ENCODE measurements at places on chromosomes 11 and 22.

GRCh38 chr11:11281626-11282025 lies 71.4 kb downstream of the CSNK2A3 start:
- H3K27me3 ChIP-seq: no peaks in the 10 kb centered on the region
- no peak overlapping the region for H3K27ac ChIP-seq

- no peaks in the 10 kb centered on the region for H3K27me3 ChIP-seq
- peaks cover 9% of the 10 kb centered on the region for H3K4me1 ChIP-seq
- H3K36me3 ChIP-seq: no peaks in the 10 kb centered on the region
- H3K27ac ChIP-seq: no peak overlapping the region
- no peak overlapping the region for H3K4me3 ChIP-seq
Observed at GRCh38 chr22:48429446-48430020, 1398.1 kb downstream of the BRD1 start.

DNA sequence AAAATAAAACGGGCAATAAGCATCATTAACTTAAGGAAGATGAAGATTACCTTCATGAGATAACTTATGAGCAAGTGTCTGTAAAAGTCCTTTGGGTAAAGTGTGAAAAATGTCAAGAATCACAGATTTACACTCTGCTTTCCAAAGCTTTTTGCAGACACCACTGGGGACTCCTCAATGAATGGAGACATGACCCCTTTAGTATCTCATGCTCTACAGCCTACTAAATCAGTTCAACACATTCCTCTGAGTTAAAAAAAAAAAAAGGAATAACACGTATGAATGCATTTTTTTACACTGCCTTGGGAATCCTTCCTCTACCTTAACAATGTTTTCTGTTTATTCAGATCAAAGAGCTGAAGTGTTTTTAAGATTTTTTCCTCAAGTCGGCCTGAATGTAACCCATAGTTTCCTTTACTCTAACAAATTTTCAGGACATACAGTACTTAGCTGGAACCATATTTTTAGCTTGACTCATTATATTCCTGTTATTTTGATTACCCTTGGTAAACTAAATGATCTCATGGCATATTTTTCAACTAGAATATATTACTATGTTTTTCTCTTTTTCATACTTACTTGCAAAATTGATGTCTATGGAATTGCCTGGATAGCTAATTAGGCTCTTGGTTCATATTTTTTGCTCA lies 25.9 kb upstream of the RAB30 start:
- no peak overlapping the region for H3K4me3 ChIP-seq
- DNase-seq: no peak
- H3K27me3 ChIP-seq: no peaks in the 10 kb centered on the region
- no peaks in the 10 kb centered on the region for H3K4me1 ChIP-seq

DNA sequence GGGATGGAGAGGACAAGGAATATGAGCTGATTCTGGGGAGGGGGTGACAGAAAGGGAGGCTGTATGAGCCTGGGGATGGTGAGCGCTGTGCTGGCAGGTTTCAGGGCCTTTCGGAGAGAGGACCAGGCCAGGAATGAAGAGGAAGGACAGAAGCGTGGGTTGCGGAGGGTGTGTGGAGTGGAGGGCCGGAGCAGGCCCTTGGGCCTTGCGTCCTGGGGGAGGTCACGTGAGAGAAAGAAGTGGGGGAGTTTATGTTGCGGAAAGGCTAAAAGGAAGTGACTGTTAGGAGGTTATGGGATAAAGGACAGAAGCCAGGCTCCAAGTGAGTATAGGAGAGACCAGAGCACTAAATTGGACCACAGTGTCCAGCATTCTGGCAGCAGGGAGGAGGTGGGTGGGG lies 17.5 kb downstream of the BCR start:
- no peak overlapping the region for H3K27ac ChIP-seq
- no peaks in the 10 kb centered on the region for H3K36me3 ChIP-seq
- no peaks in the 10 kb centered on the region for H3K27me3 ChIP-seq
- no peak overlapping the region for H3K4me3 ChIP-seq
- H3K4me1 ChIP-seq: peaks cover 10% of the 10 kb centered on the region

All from neural progenitor cell (in vitro differentiated cells).